ENCODE measurements at places on chromosomes 2 and 18.

DNA sequence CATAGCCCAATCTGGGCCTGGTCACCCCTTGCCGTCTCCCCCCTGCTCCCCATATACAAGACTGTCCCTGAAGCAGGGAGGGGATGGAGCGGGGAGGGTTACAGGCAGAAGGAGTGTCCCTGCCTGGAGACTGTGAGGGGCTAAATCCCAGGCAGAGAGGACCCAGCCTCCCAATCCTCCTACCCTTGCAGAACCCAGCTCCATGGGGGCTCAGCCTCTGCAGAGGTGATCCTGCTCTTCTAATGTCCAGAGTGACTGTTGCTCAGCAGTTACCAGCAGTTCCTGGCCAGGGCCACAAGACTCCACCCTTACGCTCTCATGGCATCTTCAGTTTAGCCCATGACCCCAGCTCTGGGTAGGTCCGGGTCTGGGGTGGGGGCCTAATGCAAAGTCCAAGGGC is 58.1 kb downstream of the COA5 start:
- no peak for DNase-seq

DNA sequence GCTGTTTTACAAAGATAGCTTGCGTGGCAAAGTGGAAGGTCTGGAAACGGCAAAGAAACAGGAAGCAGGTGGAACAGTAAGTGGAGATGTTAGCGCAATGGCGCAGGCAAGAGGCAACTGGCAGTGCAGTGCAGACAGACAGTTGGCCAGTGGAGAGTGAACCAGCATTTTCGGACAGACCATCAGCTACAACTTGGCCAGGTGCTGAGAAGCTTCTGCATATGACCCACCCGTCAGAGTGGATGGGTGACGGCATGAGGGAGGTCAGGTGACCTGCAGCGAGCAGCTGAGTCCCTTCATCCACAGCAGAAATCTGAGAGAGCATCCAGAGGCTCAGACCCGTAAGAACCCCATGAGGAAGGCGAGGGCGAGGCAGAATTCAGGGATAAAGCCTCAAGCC is 33.8 kb downstream of the NPC1 start:
- no peak for DNase-seq

DNA sequence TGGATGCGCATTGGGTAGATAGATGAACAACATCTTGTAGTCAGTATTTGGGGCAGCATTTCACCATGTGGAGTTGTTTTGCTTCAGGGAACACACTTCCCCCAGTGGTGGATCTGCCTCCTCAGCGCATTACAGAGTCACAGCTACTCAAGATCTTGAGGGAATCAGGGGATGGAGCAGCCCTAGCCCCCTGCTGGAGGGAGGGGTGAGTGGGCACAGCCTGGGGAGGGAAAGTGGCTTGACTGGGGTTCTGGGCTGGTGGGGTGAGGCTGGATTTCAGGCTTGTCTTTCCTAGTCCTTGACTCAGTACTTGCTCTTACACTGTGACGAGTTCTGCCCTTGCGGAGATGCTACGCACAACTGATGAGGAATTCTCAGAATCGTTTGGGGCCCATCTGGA is 271.0 kb upstream of the HS6ST1 start:
- DNase-seq, result no peak

DNA sequence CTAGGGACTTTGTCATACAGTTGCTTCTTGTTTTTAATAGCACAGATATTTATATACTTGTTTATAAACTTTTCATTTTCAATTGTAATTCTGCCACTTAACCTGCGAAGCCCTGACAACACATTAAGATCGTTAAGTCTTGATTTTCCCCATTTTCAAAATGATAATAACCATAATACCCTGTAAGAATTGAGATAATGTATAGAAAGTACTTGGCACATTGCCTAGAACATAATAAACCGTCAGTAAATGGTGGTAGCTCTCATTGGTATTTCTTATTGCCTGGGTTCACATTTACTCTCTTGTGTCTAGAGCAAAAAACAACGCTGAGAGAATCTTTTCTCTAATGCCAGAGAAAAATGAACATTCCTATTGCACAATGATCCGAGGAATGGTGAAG is 18.6 kb downstream of the PTCD3 start:
- no peak for DNase-seq

DNA sequence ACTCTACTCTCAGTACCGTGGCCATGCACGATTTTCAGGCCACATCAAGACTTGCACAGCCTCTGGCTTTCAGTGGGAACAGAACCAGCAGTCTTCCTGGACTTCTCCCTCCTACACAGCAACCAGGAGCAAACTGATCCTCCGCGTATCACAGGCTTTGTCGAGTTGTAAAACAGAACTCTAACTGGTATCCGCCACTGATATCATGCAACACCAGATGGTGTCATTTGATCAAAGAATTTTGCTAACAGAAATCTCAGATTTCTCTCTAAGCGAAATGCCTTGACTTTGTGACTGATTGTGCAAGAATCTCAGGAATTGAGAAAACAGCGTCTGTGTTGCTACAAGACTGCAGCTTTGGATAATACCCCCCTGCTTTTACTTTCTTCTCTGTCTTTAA is 85.7 kb downstream of the COPS8 start:
- DNase-seq, result no peak

- no peak for DNase-seq
Observed at GRCh38 chr18:32548688-32549087, 78.0 kb upstream of the GAREM1 start.

DNA sequence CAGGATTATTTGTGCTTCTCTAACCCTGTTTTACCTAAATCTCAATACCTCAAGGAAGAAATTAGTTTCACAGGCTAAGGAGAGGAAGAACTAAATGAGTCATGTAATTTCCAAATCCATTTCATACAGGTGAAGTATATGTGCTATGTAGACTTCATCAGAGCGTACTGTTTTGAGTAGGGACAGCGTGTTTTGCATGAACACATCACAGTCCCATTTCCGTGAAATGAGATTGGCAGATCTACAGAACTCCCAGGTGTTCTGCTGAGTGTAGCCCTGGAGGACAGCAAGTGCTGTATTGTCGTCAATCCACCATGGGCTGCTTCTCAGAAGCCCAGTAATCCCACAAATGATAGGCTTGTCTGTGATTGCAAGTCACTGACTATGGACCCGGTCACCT is 97.7 kb downstream of the XRCC5 start:
- DNase-seq, result no peak

DNA sequence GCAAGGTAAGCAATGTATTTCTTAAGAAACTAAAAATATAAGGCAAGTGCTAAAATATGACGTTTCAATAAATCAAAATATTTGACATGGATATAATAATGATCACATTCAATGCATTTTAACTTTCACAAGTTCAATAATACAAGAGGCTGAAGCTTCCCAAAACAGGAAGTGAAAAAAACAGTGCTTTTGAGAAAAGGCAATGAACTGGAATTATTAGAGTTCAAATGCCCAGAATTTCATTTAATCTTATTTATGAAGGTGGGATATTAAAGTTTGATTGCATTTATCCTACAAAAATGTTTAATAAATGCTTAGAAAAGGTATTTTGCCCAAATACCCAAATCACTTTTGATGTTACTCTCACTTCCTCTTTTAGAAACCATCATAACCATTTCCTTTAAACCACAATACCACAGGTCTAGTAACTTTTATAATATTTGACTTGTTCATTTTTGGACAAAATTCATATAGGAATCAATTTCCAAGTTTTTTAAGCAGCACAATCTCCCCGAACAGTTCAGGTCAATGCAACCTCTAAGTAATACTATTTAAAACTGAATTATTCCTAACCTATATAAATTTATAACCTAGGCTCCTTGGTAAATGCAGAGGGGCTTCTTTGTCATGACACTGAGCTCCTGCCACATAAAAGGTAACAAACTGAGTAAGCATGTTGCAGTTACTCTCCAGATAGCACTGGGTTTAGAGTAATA is 2.1 kb downstream of the NCKAP1 start:
- DNase-seq, result no peak

DNA sequence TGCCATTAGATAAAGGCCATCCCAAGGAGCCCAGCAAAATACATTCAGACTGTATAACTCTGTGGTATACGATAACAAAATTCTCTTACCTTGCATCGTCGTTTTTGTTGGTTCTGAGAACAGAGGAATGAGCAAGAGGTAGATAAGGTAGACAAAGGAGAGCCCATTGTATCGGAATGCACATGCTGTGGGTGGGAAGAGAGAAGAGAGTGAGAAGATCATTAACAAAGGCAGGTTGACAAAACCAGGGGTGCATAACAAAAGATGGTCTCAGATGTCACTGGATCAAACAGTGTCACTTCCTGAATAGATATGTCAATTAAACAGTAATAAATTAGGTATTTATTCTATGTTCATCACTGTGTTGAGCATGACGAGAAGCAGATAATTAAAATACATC is 83.3 kb downstream of the PIEZO2 start:
- no peak for DNase-seq

DNA sequence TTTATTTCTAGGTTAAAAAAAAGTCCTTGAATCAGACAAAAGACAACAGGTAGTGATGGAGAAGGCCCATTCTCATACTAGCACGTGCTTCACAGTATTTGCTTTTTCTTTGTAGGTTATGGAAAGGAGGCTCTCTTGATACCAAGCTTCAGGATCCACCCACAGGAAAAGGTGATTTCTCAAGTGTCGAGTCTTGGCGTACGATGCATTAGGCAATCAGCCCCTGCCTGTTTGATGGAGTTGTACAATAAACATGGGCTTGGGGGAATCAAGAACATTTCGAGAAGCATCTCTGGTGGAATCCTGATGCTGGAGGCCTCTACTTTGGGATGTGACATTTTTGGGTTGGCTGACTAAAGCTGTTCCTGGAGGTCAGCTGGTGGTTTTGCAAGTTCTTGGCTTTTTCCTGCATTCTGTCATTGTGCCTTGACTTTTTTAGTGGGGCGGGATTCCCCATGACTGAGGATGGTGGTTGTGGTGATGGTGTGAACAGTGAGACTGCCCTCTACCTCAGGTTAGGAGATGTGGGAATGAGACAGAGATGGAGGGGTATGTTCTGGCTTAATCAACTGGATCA is 231.5 kb upstream of the SPRED2 start:
- no peak for DNase-seq

DNA sequence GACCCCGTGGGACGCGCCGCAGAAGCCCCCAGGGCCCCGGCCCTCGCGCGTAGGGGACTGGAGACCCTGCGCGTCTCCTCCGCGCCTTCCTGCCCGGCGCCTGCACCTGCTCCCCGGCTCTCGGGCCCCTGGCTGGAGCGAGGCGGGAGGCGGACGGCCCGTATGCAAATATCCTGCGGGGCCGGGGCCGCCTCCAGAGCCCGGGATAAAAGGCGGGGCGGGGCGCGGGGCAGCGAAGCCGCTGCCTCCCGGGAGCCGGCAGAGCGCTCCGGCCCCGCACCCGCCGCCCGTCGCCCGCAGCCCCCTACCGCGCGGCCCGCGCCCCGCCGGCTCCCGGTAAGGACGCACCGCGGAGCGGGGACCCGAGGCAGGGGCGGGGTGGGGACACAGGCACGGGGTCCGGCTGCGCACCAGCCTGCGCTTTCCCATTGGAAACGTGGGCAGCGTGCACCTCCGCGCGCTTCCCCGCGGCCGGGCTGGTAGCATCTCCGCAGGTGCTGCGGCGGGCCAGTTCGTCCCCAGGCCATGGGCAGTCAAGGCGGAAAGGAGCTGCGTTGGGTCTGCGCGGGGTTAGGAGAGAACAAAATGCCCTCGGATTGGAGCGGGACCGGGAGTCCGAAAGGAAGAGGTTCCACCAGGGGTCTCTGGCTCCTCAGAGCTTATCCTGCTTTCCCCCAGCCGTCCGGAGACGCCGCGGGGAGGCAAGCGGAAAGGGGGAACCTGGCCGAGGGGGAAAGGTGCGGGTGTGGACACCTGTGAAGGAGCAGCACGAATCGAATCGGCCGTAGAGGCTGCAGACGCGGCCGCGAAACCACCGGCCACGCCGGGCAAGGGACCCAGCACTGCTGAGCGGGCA is at the start of gene ATP6V1C2:
ATP6V1C2 (plus strand) TSS at position 235 of the 856 bp plus-strand sequence. CDS start 1,220 bp downstream, outside the sequence.
- DNase-seq, result no peak

DNA sequence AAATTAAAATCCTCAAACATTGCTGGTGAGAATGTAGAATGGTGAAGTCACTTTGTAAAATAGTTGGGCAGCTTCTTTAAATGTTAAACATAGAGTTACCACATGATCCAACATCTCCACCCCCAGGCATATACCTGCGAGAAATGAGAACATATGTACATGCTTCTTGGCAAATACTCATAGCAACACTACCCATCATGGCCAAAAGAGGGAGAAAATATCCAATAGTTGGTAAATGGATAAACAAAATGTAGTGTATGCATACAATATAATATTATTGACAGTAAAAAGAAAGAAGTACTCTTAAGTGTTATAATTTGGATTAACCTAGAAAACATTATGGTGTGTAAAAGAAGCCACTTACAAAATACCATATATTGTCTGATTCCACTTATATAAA is 185.9 kb downstream of the CDH7 start:
- no peak for DNase-seq

- no peak for DNase-seq
Observed at GRCh38 chr2:120912101-120912985, 176.7 kb downstream of the GLI2 start.

GRCh38 chr2:5980450-5981190 is 288.4 kb downstream of the SOX11 start:
- DNase-seq, result no peak

DNA sequence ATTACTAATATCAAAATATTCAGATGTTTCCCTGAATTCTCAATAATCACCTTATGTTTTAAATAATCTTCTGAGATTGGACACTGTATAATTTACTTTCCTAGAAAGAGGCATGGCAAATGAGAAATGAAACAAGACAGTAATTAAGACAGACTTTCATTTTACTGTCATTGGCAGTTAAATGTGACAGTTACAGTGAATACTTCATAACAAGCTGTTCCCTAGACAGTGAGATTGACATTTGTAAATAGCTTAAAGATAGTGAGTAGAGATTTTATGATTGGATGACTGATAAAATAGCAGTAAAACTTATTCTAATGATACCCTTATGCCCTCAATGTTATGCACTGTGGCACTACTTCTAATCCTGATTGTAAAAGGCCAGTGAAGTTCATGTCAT is 524.9 kb upstream of the TMEFF2 start:
- DNase-seq, result no peak

DNA sequence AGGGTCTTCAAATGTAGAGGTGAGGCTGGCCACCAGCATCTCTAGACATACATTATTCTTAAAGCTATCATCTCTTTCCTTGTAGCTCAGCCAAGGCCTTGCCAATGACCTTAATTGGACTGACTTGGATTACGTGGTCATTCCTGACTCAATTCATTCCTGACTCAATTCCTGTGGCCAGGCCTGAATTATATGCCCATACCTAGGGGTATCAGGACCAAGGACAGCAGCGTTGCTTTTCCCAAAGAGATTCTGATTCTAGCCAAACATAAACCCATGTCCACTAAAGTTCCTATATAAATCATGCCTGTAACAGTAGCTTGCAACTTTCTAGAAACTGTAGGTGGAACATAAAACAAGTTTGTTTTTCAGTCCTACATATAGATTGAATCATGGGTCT is 231.7 kb downstream of the ARL6IP6 start:
- no peak for DNase-seq

Data from stimulated activated CD4-positive, alpha-beta T cell treated with anti-CD3 and anti-CD28 coated beads, Interleukin-2, amount 100 ng/mL, for 24 hours (primary cell).